Activated CD8-positive, alpha-beta memory T cell treated with anti-CD3 and anti-CD28 coated beads for 1 hour (primary cell): ENCODE measurements at places on chromosomes 5 and 9.

- DNase-seq, result no peak
Measured at GRCh38 chr9:90942555-90942954, 140.9 kb downstream of the SYK start.

- no peak for DNase-seq
Measured at GRCh38 chr5:179319741-179320281, 25.4 kb downstream of the ADAMTS2 start.

GRCh38 chr5:53369681-53370080 lies 110.7 kb upstream of the FST start:
- no peak for DNase-seq

DNA sequence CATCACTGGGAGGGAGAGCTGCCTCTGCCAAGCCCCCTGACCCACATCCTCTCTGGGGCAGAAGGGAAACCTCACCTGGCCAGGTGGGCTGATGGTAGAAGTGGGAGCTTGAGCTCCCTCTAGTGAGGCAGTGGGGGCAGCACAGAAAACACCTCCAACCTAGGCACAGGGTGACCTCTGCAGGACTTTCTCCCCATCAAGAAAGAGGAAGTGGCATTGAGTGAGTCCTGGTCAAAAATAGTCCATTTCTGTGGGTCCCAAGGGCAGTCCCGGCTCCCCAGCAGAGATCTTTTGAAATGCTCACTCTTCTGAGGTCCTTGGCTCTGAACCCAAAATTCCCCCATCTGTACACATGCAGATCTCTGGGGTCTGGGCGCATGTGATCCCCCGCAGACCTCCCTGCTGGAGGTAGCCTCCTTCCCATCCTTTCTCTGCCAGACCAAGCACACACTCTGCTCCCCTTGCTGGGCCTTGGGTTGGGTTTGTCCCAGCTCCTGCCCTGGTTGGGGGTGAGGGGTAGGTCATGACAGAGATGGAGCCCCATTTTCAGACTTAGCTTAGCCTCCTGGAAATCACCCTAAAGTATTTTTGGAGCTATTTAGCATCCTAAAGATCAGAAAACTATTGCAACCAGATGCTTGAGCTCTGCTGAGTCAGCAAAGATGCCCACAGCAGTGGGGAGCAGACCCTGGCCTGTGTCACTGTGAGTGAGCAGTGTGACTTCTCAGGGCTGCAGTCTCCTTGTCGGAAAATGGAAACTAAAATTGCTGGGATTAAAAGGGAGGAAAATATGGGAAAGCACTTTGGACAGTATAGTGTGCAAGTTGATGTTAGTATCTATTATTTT lies 41.6 kb upstream of the LCP2 start:
- DNase-seq, result peak; percentile 36

GRCh38 chr5:31119938-31120641 lies 73.4 kb upstream of the CDH6 start:
- DNase-seq, result no peak

- DNase-seq, result no peak
Measured at GRCh38 chr5:176368726-176369125, 3.4 kb downstream of the ARL10 start.

DNA sequence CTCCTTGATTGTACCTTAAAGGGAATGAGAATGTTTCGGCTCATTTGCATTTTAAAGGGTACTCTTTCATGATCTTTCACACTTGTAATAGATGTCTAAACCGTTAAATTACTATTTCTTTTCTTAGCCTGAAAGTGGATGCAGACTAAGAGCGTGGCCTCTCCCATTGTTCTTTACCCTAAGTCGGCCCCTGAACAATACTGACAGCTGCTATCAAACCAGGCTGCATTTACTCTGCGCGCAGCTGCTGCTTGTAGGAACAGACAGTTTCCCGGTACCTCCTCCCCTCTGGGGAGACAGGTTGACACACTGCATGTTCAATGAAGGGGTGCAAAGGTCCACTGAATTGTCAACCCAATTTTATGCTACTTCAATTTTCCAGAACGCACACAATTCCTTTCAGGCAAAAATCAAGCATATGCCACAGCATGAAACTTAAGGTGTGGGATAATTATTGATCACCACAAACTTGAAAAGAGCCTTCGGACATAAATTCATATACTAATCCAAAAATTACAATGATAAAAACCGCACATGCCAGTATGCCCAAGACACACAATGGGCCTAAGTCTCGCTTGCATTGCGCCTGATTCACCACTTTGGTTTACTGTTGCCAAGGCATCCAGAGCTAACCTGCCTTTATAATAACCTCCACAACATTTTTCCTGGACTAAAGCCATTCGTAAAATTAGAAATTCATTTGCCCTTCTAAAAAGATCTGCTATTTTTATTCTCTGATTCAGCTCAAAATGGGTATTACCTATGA lies 39.7 kb downstream of the TLE1 start:
- no peak for DNase-seq
